Activated T-helper 1 cell treated with anti-CD3 and anti-CD28 coated beads, Interleukin-12 subunit alpha, Interleukin-12 subunit beta, Interleukin-2, Interleukin-4 antibody, amounts not matched to agents 30 ng/mL and 10 ng/mL and 1 ng/mL, durations not matched to agents 14 hours and 24 hours and 36 hours (primary cell): ENCODE measurements at places on chromosomes 11 and 22.
A peak's percentile ranks its signal among the peaks of the same experiment; 100 is the strongest.

DNA sequence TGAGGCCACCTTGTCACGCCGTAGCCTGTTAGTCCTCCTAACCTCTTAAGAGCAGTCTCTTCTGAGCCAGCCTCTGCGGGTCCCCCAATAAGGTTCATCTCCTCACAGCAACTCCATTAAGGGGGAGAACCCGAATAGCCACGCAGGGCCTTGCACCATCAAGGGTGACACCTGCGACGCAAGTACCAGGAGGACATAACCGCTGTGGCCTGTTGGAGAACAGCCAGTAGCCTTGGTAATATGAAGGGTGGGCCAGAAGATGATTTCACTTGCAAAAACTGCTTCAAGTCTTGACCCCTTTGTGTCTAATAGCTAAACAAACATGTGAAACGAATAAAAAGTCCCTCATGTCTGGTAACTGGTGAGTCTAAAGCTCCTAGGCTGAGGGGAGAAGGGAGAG lies 14.8 kb downstream of the ARFGAP2 start:
- no peak for DNase-seq

DNA sequence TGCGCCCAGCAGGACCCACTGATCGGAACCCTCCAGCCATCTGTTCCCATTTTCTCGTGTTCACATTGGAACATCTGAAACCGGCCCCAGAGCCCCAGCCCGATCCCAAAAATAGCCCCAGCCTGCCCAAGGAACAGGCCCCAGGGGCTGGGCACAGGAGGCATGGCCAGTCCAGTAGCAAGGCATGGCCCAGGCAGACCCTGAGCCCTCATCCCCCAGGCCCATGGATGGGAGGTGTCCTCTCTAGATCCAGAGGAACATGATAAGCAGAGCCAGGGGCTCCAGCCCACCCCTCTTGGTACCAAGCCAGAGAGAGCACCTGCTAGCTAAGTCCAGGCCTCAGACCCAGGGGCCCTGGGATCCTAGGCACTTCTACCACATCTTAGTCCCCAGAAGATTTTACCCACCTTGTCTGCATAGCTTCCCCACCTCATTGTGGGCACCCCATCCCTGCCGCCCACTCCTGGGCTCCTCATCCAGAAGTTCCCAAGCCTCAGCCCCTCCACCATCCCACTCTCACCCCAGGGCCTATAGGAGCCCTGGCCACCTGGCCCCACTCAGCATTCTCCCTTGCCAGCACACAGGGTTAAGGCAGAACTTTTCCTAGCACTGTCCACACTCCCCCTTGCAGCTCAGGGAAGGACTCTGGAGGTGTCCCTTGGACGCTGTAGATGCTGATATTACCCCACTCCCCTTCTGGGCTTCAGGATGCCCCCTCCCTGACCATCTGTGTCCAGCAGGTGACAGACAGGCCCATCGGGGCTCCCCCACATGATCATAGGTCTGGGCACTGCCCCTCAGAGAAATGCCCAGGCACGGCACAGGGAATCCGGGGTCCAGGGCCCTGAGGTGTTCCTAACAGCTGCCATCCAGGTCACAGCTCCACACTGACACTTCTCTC lies 9.5 kb downstream of the BCL9L start:
- no peak for DNase-seq

- no peak for DNase-seq
These were observed 57.8 kb downstream of the PISD start for GRCh38 chr22:31604137-31604705.

GRCh38 chr11:86122773-86123172 lies 53.9 kb upstream of the PICALM start:
- no peak for DNase-seq

- no peak for DNase-seq
These were observed 10.4 kb upstream of the CELSR1 start for GRCh38 chr22:46547883-46548244.

- DNase-seq: no peak
These were observed 21.9 kb downstream of the ZMAT5 start for GRCh38 chr22:29744902-29745301.

DNA sequence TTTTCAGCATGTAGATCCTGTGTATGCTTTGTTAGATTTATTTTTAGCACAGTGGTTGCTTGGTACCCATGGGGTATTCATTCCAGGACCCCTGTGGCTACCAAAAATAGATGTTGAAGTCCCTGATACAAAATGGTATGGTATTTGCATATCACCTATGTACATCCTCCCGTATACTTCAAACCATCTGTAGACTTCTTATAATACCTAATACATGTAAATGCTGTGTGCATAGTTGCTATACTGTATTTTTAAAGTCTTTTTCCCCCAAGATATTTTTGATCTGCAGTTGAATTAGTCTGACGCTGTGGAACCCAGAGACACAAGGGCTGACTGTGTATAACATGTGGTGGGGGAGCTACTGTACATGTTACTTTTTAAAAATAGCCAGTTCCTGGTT lies 101.1 kb downstream of the ATXN10 start:
- no peak for DNase-seq

DNA sequence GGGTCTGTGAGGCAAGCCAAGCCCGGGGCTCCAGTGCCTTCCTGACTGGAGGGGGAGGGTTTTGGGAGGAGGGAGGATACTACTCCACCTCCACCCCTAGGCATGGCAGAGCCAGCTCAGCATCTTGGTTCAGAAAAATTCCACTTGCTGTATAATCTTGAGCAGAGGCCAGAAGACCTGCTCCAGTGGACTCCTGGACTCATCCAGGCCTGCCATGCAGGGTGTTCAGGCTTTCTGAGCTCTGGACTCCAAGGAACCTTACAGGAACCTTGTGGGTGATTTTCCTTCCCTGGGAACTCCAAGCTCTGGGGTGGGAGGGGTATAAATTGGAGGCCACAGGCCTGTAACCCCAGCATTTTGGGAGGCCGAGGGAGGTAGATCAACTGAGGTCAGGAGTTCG lies 9.4 kb downstream of the CSDC2 start:
- no peak for DNase-seq

- no peak for DNase-seq
These were observed 127.8 kb downstream of the CHST1 start for GRCh38 chr11:45537614-45538013.

DNA sequence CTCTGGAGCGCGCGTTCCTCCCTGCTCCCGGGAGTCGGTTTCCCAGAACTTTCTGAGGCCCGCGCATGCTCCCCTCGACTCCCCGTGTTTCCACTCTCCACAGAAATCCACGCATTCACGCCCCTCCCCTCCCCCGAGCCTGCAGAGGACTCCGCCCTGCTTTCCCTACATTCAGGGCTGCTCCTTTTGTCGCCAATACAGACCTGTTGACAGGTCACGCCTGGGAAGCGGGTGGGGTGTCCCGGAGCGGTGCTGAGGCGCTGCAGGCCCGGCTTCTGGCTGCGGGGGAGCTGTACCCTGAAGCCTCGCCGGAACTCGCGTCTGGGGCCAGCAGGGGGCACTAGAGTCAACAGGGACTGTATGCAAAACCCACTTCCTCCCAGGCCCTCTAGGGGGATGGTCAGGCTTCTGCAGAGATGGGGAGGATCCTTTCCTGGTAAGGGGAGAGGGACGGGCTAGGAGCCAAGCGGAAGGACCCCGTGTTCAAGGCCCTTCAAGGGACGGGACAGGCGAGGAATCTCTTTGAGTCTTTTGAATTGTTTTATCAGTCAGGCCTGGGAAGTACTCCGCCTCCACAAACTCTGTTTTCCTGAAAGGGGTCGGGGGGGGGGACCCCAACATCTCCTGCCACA lies at the start of gene PRAME:
PRAME (minus strand) TSS at position 294 of the 632 bp plus-strand sequence. CDS start 2,433 bp downstream, outside the sequence.
- peak; percentile 62 for DNase-seq

DNA sequence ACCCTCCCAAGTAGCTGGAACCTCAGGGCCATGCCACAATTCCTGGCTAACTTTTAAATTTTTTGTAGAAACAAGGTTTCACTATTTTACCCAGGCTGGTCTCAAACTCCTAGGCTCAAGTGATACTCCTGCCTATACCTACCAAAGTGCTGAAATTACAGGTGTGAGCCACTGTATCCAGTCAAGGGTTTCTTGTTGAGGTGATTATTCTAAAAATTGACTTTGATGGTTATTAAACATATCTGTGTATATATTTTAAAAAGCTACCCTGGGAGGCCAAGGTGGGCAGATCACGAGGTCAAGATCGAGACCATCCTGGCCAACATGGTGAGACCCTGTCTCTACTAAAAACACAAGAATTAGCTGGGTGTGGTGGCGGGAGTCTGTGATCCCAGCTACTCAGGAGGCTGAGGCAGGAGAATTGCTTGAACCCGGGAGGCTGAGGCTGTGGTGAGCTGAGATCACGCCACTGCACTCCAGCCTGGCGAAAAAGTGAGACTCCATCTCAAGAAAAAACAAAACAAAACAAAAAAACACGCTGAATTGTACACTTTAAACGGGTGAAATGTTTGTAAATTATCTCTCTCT lies 27.1 kb downstream of the MAPK1 start:
- no peak for DNase-seq

GRCh38 chr11:96043291-96043690 lies 119.4 kb upstream of the MTMR2 start:
- no peak for DNase-seq

- DNase-seq: no peak
These were observed 348.2 kb downstream of the GUCY1A2 start for GRCh38 chr11:106670069-106670468.

DNA sequence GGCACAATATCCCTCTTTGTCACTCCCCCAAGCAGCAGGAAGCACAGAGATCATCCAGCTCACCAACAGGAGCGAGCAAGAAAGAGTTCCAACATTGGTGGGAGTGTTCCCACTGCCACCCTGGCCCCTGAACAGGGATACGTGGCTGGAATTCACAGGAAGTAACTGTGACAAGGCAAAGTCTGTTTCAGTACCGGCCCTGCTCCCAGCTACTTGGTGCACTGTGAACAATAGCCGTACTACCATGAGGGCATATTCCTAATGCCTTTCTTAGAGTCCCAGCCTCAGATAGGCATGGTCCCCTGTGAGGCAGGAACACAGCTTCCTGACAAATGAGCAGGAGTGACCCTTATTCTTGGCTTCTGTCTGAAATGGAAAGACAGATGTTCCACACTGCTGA lies 1.8 kb upstream of the SLC37A2 start:
- DNase-seq: no peak

DNA sequence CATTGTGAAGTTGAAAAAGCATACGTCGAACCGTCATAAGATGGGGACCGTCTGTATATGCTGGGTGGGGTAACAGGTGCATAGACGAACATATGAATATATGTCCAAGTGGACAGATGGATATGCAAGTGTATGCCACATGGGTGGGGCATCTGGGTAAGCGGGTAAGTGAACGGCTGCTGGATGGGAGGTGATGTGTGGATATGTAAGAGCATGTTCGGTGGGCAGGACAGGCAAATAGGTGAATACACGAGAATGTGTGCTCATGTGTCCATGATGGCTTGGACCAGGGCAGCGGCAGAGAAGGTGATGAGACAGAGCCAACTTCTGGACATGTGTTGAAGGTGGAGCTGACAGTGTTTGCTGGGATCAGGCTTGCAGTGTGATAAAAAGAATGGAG lies 12.0 kb downstream of the IFITM10 start:
- no peak for DNase-seq

DNA sequence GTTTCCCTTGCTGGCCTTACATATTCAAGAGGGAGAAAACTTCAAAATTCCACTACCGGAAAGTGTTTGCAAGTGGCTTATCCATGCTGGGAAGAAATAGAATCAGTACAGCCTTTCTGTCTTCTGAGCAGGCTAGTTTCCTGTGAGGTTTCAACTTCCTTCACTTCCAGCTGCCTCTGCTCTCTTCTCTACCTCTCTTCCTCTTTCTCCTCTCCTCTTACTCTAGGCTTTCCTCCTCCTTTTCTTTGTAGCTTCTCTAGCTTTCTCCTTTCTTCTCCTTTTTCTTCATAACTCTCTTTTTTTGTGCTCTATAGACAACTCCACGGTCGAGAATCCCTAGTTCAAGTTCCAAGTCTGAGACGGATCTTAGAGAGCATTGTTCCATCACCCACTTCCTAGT lies 421.8 kb downstream of the ETS1 start:
- DNase-seq: no peak

DNA sequence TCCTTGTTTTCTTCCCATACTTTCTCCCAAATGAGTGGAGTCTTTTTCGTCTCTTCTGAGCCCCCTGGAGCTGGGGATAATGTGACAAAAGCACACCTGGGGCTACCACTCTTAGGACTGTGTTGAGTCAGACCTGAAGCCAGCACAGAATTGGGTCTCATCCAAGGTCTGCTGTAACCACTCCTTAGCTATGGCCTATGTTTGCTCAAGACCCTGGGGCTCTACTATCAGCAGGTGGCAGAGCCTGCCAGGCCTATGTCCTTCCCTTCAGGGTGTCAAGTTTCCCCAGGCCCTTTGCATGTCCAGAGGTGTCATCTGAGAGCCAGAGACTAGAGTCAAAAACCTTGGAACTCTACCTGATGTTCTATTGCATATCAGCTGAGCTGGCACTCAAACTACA lies 335.7 kb downstream of the DDX10 start:
- no peak for DNase-seq

DNA sequence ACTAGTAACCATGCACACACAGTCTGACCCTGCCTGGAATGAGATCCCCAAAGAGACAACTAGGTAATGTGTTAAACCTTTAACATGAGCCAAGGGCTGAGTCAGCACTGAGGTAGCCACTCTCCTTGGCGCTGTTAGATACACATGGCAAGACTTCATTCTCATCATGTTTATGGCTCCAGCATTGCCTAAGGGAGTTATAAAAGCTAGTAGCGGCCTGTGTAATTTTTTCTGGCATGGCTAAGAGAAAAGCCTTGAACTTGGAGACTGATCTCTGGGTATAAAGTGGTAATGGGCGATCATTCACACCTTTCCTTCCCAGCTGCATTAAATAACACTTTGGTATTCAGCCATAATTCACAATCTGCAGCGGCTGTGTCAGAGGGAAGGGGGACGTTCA lies 779.7 kb upstream of the LRRC4C start:
- DNase-seq: no peak

DNA sequence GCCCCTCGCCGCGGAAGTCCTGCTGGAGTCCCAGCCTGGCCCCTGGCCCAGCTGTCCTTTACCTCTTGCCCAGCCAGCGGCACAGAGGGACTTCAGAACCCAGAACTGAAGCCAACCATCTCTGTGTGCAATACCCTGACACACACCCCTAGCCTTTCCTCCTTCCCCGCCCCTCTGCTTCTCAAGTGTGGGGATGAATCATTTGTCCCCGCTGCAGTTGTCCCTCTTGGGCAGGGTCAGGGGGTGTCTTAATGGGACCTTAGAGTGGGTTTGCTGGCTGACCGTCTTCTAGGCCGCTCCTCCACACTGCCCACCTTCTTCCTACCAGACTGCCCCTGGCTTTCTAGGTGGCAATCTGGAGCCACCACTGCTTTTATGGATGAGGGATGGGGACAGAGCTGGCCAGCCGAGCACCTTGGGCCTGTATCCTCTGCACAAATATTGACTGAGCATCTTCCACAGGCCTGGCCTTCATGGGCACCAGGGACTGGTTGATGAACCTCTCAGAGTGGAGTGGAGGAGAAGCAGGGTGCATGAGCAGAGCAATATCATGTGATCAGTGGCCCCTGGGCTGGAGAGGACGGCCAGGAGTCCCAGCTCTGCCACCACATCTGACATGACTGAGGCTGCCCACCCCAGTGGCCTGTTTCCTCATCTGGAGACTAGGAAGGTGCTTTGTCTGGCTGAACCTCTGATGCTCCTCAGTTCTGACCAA lies 668 bp upstream of the CHST1 start:
- no peak for DNase-seq
